Stimulated activated CD4-positive, alpha-beta T cell treated with anti-CD3 and anti-CD28 coated beads, Interleukin-1b, Interleukin-23, amount 100 ng/mL, for 48 hours (primary cell): ENCODE measurements at places on chromosomes 6 and 20.

- DNase-seq = no peak
Observed at GRCh38 chr20:17510548-17510947, 20.6 kb downstream of the BFSP1 start.

- DNase-seq = no peak
Observed at GRCh38 chr20:5504061-5504739, 187.4 kb upstream of the PROKR2 start.

DNA sequence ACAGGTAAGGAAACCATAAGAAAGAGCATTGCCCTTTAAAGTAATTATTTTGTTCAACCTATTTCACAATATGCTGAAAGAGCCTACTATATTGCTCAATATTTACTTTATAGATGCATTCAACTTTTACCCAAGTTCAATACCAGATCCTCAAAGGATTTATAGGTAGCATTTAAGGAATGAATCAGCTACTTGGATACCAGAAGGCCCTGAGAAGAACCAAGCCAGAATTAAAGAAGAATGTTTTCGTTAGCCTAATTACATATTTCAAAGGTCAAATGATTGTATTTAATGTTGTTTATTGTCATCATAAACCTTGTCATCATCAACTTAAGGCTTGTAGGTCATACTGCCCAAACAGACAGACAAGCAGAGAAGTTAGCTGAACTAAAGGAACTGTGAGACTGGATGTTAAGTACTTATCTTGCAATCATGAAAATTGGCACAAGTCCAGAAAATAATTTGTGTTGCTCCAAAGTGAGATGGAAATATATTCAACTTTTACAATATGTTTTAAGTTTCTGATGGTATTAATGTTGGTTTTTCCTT, 636.7 kb downstream of the RFPL4B start:
- DNase-seq = no peak

GRCh38 chr6:90028995-90029635, 134.8 kb downstream of the GJA10 start:
- no peak for DNase-seq

DNA sequence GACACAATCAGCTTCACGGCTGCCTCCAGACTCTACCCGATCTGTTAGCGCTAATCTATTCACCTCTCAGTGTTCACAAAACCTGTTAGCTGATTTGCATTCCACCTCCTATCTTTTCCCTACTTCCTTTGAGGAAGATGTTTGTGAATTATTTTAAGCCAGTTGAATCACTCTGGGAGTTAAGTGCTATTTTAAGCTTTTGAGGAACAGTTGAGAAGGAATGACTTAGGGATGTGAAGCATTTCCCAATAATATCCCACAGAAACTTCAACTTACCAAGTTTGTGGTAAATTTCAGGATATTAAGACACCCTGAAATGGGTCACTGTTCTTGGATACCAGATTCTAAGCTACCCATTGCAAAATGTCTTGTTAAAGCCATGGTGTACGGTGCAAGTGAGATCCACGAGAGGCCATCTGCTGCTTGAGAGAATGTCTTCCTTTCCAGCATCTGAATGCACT, 145.2 kb upstream of the CITED2 start:
- DNase-seq = no peak

DNA sequence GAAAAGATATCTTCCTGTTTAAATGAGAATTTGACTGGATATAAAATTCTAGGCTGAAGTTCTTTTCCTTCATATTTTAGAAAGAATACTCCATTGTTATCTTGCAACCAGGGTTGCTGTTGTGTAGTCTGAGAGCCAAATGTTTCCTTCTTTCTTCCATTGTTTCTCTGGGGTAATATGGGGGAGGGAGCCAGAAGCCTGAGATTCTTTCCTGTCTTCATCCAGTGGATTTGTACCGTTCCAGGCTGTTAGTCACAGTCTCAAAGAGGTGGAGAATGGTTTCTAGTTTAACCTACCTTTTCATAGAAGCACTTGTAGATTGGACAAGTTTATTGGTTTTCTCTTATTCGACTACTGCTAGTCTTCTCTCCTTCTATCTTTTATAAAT, 6.1 kb upstream of the ULBP3 start:
- no peak for DNase-seq

DNA sequence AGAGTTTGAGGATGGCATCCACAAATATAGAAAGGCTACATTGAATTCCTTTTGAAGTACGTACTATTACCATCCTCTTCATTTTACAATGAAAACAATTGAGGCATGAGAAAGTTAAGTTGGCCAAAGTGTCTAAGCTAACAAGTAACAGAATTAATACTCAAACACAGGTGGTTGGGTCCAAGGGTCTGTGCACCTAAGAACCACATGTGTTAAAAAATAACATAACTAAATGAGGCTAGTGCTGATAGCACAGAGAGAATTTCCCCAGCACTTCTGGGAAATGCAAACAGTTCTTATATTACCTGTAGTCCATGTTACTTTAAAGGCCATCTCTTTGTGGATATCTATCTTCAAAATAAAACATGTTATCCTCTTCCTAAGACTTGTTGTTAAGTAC, 10.5 kb upstream of the KHDRBS2 start:
- DNase-seq = no peak

GRCh38 chr6:133236932-133237331, 4.2 kb upstream of the EYA4 start:
- DNase-seq = no peak

DNA sequence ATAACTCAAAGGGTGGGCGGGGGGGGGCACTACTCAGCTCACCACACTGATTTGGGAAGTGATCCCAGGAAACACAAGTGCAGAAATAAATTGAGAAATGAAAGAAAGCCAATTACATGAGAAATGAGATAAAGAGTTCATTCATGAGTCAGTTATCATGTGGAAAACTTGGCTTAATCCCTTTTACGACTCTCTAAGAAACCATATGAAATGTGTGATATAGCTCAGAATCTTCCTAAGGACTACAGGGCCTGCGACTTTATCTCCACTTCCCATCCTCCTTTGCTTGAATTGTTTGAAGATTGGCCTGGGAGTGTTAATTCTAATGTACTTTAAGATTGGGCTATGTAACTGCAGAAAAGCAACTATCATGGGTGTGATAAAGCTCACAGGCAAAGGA, 3.6 kb upstream of the BTN2A2 start:
- no peak for DNase-seq

DNA sequence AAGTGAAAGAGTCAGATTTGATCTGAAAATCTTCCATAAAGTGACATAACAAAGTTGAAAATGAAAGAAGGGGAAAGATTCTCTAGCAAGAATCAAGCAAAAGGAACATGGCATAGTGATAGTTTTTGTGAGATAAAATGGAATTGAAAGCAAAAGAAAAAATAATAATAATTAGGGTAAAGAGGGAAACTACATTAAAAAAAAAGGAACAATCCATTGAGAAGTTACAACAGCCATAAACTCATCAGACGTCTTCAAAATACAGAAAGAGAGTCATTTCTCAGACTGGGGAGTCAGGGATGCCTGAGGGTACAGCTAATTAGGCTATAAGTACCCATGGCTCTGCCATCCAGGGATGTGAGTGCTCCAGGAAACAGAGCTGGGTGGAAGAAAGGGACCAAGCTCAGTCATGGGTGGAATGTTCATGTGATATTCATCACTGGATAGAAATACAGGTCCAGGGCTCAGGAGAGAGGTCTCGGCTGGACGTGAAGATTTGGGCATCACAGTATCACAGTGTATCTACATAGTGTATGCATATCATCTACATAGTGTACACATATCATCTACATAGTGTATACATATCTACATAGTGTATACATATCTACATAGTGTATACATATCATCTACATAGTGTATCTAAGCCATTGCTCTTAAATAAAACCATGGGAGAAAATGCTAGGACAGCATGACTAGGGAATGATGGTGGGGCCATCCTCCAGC, 29.4 kb downstream of the DUSP22 start:
- no peak for DNase-seq

GRCh38 chr20:47055699-47056369, 161.2 kb downstream of the EYA2 start:
- DNase-seq = no peak

- no peak for DNase-seq
Observed at GRCh38 chr20:15240801-15241200, 903.4 kb upstream of the FLRT3 start.

- no peak for DNase-seq
Observed at GRCh38 chr6:99384507-99384906, 9.5 kb downstream of the COQ3 start.

GRCh38 chr6:43090559-43090956, 14.4 kb downstream of the PTK7 start:
- no peak for DNase-seq

DNA sequence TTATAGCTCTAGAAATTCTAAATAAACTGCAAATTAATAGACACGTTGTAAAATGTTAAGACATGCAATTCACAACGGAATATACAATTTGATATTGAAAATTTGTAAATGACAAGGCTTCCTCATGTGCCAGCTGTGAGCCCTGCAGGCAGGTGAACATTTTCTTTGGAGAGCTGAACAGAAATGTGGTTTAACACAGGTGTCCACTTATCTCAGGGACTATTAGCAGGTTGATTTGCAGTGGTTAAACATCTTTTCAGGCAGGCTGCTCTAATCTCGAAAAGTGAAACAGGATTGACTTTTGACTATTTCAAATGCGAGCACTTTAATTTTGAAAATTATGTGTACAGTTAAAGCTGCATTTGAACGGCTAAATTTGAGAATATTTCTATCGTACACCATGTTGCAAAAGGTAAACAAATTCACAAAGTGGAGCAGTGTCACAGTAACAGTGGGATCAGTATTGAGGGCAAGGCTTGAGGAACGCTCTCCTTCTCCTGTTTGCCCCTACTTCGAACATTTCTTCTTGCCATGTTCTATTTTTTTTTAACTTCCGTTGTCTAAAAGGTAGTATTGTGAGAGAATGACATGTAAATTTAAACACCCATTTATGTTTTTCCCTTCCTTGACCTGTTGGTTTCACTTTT, 210.8 kb downstream of the CDKAL1 start:
- DNase-seq = no peak
